Fibroblast of skin of right quadriceps (primary cell): ENCODE measurements at places on chromosomes 2 and 18.

DNA sequence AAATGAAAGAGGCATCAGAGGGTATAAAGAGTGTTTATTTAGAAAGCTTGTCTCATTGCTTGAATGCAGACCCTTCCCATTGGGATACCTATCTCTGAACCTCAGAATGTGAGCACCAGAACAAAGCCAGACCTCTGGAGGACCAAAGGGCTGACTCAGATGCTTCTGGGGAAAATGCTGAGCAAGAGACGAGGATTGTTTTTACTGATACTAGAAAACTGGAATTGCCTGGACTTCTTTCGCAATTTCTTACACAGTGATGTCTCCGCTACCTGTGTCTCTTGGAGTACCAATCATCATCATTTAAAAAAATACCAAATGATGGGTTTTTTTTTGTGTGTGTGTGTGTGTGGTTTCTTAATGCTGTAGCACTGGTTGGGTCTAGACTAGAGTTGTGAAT lies 55.6 kb upstream of the CCDC85A start:
- DNase-seq = no peak

DNA sequence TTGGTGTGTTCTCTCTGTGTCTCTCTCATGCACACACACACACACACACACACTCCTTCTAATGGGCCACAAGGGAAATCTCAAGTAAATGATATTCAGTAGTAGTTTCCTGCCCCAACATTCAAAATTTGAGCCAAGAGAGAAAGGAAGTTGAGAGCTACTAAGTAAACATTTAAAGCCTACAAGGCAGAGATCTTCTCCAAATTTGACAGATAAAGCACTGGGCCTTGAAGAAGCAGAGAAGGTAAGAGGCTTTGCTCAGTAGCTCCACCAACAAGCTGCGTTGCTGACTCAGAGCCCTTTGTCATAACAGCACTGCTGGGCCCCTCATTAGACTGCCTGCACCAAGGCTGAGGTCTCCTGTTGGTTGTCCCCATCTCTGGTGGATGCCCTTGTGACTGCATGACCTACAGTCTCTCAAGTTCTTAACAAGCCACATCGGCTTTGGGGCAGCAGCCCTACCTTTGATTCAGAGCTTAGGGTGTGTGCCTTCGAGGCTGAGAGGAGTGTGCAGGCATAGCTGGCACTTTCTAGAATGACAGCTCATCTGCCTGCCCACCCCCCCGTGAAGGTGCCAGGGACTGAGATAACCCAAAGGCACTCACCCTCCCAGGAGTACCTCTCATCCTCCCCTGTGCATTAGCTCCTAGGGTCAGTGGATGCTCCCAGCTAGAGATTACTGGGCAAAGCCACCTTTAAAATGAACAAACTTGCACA lies 32.3 kb upstream of the NEB start:
- DNase-seq = peak; percentile 10

GRCh38 chr18:3450012-3450798 lies at the start of gene TGIF1:
Gene TGIF1 (plus strand): TSS chr18:3450172. CDS start chr18:3450490, 318 bp downstream.
- peak; percentile 87 for DNase-seq

DNA sequence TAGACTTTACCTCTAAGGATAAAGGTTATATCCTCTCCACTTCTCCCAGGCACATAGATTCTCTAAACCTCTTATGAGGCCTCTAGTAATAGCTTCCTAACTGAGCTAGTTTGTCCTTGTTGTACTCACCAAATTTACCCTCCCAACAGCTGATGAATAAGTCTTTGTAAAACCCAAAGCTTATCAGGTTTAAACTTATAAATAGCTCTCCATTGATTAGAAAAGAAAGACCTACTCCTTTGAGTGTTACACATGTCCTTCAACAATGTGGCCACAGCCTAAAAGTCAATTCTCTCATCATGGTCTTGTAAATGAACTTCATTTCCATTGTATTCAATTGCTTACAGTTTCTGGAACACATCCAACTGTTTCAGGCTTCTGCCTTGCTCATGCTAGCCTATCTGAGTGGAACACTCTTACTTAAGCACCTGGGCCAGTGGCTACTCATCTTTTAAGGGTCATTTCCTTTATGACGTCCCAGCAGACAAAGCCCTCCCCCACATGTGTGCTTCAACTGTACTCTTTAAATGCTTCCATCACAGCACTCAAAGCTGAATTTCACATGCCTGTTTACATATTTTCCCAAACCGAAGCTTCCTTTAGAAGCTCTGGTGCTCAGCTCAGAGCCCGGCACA lies 131.6 kb downstream of the CDH2 start:
- peak; percentile 61 for DNase-seq

DNA sequence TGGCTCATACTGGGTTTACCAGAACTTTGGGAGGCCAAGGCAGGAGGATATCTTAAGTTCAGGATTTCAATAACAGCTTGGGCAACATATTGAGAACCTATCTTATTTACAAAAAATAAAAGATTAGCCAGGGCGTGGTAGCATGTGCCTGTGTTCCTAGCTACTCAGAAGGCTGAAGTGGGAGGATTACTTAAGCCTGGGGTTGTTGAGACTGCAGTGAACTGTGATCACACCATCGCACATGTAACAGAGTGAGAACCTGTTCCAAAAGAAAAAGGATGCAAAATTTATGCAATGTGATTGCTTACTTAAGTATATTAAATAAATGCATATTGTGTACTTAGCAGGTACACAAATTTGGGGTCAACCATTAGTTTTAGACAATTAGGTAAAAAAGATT lies 768.9 kb upstream of the CDH7 start:
- no peak for DNase-seq

DNA sequence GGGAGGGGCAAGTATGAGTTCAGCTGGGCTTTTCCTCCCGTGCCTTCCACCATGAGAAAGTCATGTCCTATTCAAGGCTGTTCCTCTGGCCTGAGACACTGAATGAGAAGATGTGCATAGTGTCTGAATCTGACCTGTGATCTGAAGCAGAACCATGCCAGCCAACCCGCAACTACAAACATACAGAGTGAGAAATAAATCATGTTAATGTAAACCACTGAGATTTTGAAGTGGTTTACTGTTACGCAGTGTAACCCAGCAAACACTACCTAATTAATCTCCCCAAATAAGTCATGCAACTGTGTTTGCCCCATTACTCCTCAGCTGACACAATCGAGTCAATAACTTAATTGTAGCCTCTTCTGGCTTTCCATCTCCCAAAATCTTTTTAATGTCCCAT lies 49.2 kb downstream of the METTL4 start:
- no peak for DNase-seq

DNA sequence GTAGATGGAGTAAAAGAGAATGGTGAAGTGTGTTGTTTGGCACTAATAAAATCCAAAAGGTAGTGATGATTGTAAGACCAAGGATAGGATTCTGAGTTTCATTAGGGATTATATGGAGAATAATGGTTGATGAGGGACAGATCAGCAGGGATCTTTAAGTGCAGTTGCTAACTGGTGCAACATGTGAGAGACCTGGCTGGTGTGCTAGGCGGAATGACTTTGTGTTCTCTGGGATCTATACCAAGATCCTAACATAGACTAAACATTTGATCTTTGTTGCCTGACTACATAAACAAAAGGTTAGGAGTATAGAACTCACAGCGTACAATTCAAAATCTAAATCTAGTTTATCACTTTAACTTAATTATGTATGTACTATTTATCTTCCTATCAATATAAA lies 135.4 kb downstream of the PTRHD1 start:
- no peak for DNase-seq

GRCh38 chr2:168116448-168116847 lies 130.9 kb downstream of the STK39 start:
- no peak for DNase-seq

DNA sequence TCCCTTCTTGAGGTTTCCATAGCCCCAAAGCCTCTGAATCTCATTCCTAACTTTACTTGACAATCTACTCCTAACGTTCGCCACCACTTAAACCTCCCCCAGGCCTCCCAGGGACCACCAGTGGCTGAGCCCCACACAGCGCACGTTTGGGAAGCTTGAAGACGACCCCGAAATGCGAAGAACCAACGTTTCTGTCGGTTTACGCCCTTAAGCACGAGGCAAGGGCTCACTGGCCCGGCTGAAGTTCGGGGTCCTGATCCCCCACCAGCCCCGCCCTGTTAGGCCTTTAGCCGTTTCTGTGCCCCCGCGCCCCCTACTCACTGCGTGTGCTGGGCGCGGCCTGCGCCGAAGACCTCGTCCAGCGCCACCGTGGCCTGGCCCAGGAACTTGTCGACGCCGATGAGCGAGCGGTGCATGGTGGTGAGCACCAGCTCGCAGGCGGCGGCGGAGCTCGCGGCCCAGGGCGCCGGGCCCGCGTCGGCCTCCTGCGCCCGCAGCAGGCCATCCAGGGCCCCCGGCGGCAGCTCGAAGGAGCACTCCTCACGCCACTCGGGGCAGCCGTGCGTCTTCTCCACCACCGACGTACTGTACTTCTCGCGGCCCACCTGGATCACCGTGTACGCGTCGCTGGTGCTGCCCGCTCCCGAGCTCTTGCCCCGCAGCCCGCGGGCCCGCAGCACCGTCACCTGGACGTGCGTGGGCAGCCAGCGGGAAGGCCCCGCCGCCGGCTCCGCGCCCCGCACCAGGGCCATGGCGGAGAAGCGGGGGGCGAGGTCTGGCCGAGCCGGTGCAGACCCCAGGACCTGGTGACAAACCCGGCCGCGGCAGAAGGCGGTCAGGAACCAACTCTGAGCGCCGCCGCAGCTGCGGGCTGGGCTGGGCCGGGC lies 479 bp downstream of the RAB11FIP5 start:
- DNase-seq = peak; percentile 30

GRCh38 chr2:198326431-198326830 lies 522.0 kb downstream of the PLCL1 start:
- DNase-seq = peak; percentile 20

DNA sequence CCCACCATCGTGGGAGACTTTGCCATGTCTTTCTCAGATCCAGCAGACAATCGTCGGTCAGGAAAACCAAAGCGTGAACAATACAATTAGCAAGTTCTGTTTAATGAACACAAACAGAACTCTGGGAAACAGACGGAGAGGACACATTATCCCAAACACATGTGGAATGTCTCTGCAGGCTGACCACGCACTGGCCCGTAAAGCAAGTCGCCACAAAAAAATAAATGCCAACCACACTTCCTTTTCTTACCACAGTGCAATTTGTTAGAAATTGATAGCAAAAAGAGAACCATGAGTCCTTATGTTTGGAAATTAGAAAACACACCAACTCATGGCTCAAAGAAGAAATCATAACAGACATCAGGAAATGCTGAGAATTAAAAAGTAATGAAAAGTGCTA lies 210.9 kb downstream of the TWIST2 start:
- DNase-seq = no peak

GRCh38 chr2:20439193-20439475 lies 7.7 kb upstream of the RHOB start:
- DNase-seq = no peak

DNA sequence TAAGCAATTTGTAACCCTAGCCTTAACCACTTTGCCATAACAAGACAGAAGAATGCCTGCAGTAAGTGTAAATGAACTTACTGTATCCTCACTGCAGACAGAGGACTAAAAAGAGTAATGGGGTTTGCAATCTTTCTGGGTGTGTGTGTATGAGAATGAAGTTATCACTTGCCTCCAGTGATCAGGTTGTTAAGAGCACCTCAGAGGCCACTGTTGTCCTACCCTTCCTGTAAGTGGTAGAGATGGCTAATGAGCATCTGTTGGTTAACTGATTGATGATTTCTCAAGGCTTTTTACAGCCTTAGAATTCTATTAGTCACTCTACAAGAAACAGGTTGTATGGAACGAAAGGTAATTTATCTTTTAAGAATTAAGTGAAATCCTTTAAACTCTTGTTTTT lies 27.6 kb upstream of the GTF2A1L start:
- DNase-seq = no peak

DNA sequence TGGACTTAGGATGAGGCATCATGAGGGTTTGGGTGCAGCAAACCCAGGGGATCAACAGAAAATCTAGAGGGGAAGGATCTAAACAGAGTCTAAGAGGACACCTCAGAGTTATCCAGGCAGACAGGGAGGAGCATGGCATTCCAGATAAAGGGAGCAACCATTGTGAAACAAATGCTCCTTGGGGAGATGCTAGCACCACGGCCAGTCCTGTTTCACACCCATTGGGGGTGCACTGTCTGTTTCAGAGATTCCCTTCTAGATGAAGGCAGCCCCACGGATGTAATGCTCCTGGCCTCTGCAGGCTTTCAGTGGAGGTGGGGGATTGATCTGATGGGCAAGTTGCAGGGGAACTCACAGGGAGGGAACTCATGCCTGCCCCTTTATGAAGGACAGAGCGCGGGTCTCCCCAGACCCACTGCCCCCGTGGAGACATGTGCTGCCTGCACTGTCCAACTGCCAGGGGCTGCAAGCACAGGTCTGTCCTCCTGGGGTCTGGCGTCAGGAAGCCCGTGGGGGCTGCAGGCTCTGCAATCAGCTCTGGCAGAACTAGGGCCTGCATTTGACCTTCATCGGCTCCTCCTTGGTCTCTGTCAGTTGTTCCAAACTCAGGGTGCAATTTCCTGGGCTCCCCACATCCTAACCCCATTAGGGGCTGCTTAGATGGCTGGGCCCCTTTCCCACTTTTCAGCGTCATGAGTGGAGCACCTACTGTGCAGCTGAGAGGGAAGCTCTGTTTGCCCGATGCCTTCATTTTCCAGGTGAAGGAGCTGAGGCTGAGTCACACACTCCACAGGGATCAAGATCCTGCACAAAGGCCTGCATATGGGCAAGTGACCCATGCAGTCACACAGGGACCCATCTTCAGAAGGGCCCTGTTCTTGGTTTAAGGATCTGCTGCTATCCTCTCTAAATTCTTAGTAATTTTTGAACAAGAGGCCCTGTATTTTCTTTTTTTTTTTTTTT lies 163.4 kb downstream of the ARL4C start:
- DNase-seq = no peak

GRCh38 chr2:235500761-235501672 lies 7.2 kb downstream of the AGAP1 start:
- peak; percentile 52 for DNase-seq

- DNase-seq = no peak
Measured at GRCh38 chr2:128524183-128524582, 205.5 kb upstream of the HS6ST1 start.

DNA sequence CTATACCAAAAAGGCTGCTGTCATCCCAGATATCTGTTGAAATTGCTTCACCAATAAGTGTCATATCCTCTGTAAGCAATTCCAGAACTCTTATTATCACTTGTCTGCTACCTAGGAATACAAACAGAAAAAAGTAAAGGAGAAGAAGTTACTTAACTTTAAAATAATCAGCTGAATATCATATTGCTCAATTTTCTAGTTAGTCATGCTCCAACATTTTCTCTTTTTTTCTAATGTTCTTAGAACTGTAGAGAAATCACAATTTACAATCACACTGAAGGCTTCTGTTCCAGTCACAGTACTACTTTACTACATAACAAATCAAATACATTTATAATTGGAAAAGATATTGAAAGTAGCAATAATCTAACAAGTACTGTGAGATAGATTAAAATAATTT lies 17.4 kb downstream of the RTTN start:
- no peak for DNase-seq
